ENCODE measurements at places on chromosomes 4 and X.

GRCh38 chrX:79182071-79182470 lies 37.6 kb downstream of the GPR174 start:
- DNase-seq: no peak

DNA sequence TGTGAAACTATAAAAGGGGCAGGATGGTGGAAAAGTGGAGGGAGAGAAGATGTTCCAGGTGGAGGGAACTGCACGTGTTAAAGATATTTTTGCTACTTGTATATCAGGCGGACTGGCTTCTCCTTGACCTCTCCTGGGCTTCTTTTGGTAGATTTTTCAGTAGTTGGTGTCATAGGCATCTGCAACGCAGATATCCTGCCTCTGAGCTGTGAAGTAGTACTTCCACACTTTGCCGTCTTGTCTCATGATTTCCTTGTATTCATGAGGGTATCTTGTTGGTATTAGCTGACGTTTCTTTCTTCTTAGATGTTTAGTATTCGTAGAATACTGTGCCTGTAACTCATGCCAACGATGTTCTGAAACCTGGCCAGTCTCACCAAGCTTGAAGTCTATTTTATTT lies 81.0 kb downstream of the WWC2 start:
- no peak for DNase-seq

- no peak for DNase-seq
These were observed 52.4 kb downstream of the ITIH6 start for GRCh38 chrX:54745676-54746075.

DNA sequence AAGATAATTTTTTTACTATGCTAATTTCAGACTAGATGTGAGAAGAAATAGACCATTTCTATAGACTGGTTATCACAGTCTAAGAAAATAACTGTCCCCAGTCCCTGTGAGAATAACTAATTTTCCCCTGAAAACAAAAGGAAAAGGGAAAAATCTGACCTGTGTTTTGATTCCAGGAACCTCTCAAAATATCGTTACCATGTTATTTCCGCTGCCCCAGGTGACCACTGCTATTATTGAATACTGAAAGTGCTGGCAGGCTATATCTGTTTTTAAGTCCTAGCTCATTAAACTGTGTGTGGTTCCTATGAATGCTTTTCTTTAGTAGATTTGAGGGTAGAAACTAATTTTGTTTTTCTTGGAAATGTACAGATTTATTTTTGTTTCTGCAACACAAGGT lies 83.6 kb downstream of the GAB1 start:
- no peak for DNase-seq

DNA sequence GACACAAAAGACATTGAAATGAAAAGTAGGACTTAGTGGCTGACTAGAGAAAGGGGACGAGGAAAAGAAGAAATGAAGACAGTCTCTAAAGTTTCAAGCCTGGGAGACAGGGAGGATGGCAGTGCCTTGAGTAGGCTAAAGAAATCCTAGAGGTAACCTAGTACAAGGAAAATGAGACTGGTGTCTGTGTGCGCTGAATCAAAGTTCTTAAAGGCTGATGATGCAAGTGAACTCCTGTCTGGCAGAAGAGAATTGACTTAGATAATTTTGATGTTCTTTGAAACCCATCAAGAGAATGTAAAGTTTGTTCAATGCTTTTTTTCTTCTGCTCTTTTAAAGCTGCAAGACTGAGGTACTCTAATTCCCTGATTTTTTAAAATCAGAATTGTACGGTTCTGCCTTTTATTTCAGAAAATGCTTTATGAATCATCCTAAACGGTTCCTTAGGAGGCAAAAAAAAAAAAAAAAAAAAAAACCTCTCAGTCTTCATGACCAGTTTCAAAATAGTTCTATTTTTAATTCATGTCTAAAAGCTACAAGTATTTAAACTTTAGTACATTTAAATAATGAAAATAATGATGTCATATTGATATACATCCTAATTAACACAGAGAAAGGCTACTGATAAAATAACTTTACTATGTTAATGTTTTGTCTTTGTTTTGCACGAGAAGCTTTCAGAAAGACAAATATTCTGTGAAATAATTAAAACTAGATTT lies 189.8 kb downstream of the PPP3CA start:
- no peak for DNase-seq

DNA sequence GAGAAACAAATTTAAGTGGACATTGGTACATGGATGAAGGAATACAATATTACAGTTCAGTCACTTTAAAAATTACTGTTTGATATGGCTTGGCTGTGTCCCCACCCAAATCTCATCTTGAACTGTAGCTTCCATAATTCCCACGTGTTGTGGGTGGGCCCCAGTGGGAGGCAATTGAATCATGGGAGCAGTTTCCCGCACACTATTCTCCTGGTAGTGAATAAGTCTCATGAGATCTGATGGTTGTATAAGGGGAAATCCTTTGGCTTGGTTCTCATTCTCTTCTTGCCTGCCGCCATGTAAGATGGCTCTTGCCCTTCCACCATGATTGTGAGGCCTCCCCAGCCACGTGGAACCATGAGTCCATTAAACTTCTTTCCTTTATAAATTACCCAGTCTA lies 804.2 kb upstream of the FRG1 start:
- DNase-seq: no peak

DNA sequence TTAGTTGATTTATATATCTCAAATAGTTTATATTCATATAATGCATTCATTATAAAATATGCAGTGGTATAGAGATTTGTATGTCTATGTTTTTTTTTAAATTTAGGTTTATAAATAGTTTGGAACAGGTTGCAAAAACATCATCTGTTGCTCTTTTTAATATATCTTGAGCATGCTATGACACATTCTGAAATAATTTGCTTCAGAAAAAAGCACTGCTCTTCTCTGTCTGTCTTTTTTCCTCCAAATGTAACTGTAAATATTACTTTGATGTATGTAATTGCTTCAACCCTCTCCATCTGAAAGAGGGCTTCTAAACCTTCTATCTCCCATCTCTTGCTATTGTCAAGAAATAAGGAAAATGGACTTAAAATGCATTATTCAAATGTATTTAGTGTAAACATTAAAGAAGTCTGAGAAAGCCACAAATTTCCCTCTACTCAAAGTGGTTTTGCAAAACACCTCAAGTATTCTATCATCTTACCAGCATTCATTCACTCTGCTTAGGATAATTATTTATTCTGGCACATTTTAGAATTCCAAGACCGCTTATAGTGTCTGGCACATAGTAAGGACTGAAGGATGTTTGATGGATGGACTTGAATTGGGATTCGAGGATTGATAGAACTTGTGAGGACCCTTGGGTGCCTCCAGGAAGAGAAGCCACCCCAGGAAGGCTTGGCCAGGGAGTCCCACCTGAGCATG lies 87.8 kb downstream of the CLNK start:
- no peak for DNase-seq

DNA sequence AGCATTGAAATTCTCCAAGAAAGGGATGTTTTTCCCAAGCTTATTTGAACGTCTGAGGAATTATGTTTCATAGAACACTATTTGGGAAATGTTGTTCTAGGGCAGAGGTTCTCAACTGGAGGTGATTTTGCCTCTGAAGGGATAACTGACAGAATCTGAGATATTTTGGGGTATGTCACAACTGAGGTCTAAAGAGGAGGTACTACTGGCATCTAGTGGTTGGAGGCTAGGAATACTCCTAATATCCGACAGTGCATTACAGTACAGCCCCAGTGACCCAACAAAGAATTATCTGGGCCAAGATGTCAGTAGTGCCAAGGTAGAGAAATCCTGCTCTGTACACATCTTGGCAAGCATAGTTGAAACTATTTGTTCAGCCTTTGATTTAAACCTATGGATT lies 6.4 kb downstream of the HSPA4L start:
- DNase-seq: no peak
